ENCODE measurements at places on chromosomes 7 and 10. TPM values are rescaled to one million over a fixed set of nuclear protein-coding genes. Genes with fewer than 3 reads are reported as not detected.

GPR85 gene
- 0.11 TPM for total RNA-seq

XRCC2 gene
- 1.4 TPM for total RNA-seq

MMS19 gene
- 55.1 TPM for total RNA-seq

FXYD4 gene
- total RNA-seq = not detected

AKR1C1 gene
- total RNA-seq = 55.6 TPM

LDB3 gene
- not detected for total RNA-seq

TLX1 gene
- total RNA-seq = not detected

CTAGE4 gene
- total RNA-seq = not detected

FKBP6 gene
- not detected for total RNA-seq

CHCHD3 gene
- total RNA-seq = 53.0 TPM

MMD2 gene
- total RNA-seq = not detected

BAMBI gene
- total RNA-seq = 2.7 TPM

VIPR2 gene
- total RNA-seq = not detected

PILRA gene
- total RNA-seq = 0.22 TPM

PLEKHS1 gene
- not detected for total RNA-seq

GALNT17 gene
- total RNA-seq = not detected

PAPOLB gene
- total RNA-seq = 0.11 TPM

DCLRE1C gene
- 9.9 TPM for total RNA-seq

ZNF804B gene
- total RNA-seq = not detected

TAS2R5 gene
- total RNA-seq = 0.11 TPM

GLRX3 gene
- total RNA-seq = 52.6 TPM

BLNK gene
- not detected for total RNA-seq

BMPR1A gene
- 0.98 TPM for total RNA-seq

PYROXD2 gene
- 4.9 TPM for total RNA-seq

HDAC9 gene
- total RNA-seq = 7.6 TPM

FANK1 gene
- total RNA-seq = 1.1 TPM

SFRP5 gene
- total RNA-seq = not detected

TWNK gene
- 3.7 TPM for total RNA-seq

HTR5A gene
- not detected for total RNA-seq

ACADSB gene
- total RNA-seq = 5.2 TPM

CYP17A1 gene
- not detected for total RNA-seq

SPDYE2B gene
- not detected for total RNA-seq

GRID2IP gene
- 0.09 TPM for total RNA-seq

PNLIPRP3 gene
- not detected for total RNA-seq

C10orf105 gene
- not detected for total RNA-seq

SKIDA1 gene
- 5.4 TPM for total RNA-seq
